Right renal pelvis (tissue), 4 donors: ENCODE measurements at places on chromosomes 16 and 17.

GRCh38 chr16:61871837-61872777 is 164.1 kb downstream of the CDH8 start:
- DNase-seq = no peak

GRCh38 chr17:40598301-40598618 is 33.0 kb upstream of the CCR7 start:
- DNase-seq = no peak

- DNase-seq = no peak
Measured at GRCh38 chr16:88759245-88759975, 25.6 kb downstream of the PIEZO1 start.

DNA sequence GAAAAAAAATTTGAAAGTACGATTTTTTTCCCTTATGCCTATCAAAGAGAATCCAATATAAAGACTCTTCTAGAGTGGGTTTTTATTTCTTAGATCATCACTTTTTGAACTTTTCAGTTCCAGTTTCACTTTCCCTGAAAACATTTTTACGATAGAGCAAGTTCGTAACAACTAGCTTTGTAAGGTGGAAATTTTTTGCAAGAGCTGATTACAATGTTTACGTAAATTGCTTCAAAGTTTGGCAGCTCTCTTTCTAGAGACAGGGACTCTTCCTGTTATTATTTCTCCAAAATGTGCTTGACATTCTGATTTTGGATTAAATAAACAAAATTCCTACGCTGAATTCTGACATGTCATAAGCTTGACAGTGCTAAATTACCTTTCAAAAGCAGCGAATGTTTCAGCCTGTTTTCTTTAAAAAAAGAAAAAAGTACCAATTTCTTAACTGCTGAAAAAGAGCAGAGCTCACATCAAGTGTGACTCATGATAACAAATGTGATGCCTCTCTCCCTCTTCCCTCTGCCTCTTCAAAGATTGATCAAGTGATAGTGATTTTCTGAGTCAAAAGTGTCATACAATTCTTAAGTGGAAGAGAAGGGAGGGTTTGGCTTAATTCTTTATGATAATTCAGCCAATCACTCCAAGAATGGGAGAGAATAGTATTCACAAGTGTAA is 175.2 kb downstream of the KCNJ2 start:
- no peak for DNase-seq

- DNase-seq = no peak
Measured at GRCh38 chr16:56360117-56361008, 65.0 kb downstream of the AMFR start.

GRCh38 chr17:53949473-53950090 is 126.9 kb downstream of the KIF2B start:
- DNase-seq = no peak

DNA sequence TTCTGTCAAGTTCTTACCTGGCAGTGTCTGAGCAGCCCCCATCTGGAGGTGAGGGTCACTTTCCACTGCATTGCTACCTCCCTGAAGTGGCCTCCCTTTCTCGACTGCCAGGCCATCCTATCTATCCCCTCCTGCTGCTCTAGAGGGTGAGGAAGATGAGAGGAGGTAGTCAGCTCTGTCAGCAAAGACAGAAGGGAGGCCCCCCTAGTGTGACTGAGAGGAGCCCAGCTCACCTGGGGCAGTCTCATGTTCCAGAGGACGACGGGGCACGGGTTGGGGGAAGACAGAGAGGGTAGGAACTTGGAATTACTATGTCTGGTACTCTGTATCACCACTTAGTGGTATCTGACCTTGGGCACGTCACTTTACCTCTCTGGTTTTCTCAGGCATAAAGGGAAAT is 22.0 kb downstream of the MYO19 start:
- no peak for DNase-seq

DNA sequence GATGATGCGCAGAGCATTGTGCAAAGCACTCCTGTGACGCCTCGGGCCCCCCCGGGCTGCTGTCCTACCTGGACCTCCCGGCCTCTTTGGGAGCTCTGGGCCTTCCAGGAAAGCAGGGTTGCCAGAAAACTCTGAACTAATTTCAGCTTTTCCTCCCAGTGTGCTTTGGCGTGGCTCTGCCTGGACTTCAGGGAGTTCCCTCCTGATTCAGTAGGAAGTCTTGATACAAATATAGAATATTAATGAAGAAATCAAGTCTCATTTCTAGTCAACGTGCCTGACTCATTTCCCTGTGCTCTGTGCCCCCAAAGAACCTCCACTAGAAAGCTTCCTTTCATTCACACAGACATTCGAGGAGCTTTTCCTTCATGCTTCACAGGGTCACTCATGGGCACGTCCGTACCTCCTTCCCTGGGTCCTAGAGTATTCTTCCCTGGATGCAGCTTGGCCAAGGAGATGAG is 84.0 kb upstream of the NOL11 start:
- DNase-seq = no peak

DNA sequence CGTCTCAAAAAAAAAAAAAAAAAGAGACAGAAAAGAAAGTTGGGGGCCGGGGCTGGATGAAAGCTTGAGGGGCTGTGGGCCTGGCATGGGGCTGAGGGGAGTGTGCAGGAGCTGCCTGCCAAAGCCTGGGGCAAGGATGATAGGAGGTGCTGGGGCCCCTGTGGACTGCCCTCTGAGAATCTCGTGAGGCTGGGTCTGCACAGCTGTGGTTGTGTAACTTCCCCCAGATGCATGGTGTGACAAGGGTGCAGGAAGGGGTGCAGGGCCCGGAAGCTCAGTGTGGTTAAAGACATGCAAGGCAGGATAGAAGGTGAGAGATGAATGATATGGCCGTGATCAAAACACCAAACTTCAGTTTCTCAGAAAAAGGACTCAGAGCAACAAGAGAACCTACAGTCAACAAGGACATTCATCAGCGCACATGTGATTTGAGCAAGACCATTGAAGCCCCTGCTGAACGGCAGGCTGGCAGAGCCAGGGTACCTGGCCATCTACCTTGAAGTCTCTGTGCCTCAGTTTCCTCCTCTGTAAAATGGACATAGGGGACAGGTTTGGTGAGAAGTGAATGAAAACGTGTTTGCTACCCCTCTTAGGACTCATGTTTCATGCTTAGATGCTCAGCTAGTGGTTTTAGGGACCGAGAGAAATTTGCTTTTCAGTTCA is 9.6 kb downstream of the IL32 start:
- DNase-seq = no peak

GRCh38 chr16:74140557-74140956 is 156.1 kb upstream of the PSMD7 start:
- no peak for DNase-seq

- DNase-seq = no peak
Measured at GRCh38 chr16:82045465-82045864, 10.4 kb downstream of the HSD17B2 start.

- no peak for DNase-seq
Measured at GRCh38 chr17:27553019-27553511, 77.9 kb upstream of the LGALS9 start.

DNA sequence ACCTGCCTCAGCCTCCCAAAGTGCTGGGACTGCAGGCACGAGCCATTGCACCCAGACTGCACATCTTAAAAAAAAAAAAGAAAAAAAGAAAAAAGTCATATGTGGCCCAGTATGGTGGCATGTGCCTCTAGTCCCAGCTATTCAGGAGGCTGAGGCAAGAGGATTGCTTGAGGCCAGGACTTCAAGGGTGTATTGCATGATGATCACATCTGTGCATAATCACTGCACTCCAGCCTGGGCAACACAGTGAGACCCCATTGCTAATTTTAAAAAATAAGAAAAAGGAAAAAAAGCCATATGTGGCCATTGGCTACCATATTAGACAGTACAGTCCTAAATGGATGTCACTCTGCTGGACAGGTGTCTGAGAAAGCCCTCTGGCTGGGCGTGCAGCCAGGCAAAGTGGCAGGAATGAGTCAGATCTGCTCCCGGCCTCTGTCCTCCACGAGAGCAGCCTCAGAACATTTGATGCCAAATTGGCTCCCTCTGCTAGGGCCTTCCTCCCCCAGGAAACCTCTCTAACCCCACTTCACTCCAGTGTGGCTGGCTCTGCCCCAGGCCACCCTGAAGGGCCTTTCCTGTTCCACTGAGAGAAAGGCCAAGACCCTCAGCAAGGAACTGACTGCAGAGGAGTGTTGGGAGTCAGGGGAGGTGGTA is 14.7 kb downstream of the CA7 start:
- no peak for DNase-seq
